ENCODE measurements at places on chromosomes 11 and 22.

DNA sequence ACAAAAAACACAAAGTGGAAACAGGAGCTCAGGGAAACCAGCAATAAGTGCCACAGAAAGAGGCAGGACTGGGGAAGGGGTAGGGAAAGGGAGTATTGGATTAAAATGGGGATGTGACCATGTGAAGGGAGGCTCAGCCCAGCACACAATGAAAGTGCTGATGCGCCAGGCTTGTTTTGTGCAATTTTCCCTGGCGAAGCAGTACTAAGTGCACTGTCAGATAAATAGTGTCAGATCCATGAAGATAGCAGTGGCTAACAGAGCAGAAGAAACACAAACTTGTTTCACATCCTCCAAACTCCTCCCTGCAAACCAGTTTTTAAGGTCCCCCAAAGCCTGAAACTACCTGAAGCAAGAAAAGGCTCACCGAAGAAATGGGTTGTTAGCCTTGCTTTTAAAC, 50.7 kb upstream of the RAPSN start:
- DNase-seq, result no peak

DNA sequence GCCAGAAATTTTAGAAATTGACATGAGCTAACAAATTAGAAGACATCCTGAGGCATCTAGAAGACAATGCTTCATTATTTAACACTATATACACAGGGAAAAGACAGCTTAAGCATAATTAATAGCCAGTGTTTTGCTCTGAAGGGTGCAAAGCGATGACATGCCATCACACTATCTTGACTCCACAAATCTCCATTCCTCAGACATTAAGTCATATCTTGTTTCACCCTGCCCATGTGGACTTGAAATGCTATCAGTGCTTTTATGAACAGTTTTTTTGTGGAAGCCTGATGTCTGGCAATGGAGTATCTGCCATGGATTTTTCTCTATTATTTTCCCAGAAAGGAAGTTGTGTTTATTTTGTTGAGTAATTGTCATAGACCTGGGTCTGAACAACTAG, 2.3 kb downstream of the CARD18 start:
- DNase-seq, result no peak

DNA sequence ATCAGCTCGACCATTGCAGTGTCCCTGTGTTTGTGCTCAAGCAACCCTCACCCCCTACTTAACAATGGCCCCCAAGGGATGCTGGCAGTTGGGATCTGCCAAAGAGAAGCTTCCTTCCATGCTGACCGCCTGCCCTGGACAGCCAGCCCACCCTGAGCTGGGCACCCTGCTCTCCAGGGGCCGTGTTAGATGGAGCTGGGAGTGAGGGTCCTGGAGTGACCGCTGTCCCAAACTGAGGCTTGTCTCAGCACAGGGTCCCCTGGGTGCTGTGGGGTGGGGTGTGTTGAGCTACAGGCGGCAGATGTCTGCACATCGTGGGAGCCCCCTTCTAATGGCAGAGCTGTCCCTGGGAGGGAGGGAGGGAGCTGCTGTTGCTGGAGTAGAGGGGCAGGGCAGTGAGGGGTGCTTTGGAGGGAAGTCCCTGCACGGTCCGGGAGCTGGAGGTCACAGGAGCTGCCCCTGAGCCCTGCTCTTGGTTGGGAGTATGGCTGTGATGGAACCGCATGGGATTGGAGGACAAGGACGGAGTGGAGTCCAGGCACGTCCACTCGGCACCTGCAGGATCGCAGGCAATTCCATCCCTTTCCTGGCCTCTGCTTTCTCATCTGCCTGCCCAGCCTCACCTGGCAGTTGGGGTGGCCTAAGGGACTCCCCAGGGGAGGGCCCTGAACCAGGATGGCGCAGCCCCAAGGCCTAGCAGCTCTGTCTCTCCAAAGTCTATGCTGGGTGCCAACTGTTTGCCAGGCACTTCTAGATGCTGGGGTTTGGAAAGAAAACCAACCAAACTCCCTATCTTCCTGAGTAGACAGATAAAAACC, 126.3 kb downstream of the ARHGAP8 start:
- DNase-seq, result no peak

DNA sequence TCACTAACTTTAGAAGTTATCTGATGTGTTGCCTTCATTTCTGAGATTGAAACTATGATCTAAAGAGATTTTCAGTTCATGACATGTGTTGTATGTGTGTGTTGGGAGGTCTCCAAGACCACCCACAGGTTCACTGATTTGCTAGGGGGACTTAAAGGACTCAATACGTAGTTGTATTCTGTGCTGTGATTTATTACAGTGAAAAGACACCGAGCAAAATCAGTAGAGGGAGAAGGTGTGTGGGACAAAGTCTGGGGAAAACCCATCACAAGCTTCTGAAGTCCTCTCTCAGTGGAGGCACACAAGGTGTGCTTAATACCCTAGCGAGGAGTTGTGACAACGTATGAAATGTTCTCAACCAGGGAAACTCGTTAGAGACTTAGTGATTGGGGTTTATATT, 35.6 kb downstream of the RNF169 start:
- no peak for DNase-seq

DNA sequence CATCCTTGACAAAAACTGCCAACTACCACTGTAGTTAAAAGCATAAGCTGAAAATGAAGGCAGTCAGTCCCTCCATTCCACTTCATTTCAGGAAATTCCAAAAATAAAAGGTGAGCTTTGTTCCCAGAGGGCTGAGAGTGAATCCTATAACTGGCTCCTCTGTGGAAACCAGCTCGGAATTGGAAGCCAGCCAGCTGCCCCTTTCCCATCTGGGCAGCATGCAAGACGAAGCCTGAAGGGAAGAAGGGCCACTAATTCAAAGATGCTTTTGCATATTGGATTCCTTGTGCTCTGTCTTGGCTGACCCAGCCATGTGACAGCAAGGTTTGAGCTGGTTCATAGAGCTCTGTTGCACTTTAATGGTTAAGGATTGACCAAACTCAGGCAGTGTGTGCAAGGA, 83.4 kb downstream of the ALX4 start:
- no peak for DNase-seq

DNA sequence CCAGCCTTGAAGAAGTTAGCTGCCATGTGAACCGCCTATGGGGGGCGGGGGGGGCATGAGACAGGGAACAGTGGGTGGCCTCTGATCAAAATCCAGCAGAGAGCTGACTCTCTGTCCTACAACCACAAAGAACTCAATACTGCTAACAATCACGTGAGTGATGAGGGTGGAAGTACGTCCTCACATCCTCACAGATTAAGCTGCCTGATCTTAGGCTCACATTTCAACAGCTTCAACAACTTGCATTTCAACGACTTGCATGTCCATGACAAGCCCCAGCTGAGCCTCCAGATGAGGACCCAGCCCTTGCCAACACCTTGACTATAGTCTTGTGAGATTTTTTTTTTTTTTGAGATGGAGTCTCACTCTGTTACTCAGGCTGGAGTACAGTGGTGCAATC, 51.6 kb downstream of the CLMP start:
- DNase-seq, result no peak

GRCh38 chr11:85531191-85531897, 95.8 kb downstream of the DLG2 start:
- no peak for DNase-seq

GRCh38 chr11:74255741-74256375, 55.6 kb downstream of the P4HA3 start:
- peak; percentile 48 for DNase-seq

GRCh38 chr11:64843686-64844329, 645 bp downstream of the CDC42BPG start:
- DNase-seq, result no peak

DNA sequence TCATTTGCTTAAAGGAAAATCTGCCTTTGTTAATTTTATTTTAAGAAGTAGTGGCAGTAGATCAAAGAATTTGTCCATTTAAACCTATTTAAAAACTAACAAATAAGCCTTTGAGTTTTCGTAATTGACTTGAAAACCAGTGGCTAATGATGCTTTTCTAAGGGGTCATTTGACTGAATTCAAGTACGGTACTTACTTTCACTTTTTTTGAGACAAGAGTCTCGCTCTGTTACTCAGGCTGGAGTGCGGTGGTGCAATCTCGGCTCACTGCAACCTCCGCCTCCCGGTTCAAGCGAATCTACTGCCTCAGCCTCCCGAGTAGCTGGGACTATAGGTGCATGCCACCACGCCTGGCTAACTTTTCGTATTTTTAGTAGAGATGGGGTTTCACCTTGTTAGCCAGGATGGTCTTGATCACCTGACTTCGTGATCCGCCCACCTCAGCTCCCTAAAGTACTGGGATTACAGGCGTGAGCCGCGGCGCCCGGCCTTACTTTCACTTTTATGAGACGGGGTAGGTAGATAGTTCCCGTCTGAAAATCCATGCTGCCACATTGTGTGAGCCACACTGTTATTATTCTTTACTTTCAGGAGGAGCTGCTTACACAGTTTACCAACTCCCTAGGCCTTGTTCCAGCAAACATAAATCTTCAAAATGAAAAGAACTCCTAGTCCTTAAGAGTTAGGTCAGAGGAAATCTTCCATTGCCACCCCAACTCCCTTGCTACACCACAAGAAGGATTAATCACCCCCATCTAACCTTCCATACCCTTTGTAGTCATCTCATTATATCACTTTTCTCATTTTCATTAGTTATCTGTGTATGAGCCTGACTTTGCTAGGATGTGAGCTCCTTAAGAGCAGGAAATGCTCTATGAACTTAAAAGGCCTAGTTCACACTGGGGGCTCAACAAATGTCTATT, 926.6 kb upstream of the CCDC90B start:
- no peak for DNase-seq

DNA sequence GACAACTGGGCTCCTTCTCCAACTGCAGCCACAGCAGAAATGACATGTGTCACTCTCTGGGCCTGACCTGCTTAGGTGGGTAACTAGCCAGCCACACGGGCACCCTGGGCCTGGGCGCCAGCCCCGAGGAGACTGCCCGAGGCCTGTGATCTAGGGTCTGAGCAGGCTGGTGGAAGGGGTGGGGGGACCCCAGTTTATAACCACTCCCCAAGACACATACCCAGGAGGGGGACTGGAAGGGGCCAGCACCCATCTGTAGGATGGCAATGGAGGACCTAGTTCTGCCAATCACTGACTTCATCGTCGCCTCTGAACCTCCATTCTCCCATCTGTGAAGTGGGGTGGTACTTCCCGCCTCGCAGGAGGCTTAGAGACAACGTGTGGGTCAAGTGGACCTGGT, 16.1 kb downstream of the CD5 start:
- DNase-seq, result no peak

DNA sequence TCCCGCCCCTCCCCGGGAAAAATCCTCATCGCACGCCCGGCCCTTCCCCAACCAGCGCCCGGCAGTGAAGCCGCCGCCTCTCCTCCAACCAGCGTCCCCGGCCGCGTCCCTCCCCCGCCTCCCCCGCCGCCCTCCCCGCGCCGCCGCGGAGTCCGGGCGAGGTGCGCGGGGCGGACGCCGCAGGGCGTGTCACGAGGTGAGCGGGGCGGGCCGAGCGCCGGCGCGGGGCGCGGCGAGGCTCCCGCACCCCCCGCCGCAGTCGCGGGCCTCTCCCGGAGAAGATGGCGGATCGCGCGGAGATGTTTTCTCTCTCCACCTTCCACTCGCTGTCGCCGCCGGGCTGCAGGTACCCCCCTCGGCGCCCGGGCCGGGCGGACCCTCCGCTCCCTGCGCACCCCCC, at the start of gene MAPK8IP2:
MAPK8IP2 (plus strand) TSS at position 256 of the 400 bp plus-strand sequence; CDS start at position 282, 26 bp downstream.
- DNase-seq, result no peak

DNA sequence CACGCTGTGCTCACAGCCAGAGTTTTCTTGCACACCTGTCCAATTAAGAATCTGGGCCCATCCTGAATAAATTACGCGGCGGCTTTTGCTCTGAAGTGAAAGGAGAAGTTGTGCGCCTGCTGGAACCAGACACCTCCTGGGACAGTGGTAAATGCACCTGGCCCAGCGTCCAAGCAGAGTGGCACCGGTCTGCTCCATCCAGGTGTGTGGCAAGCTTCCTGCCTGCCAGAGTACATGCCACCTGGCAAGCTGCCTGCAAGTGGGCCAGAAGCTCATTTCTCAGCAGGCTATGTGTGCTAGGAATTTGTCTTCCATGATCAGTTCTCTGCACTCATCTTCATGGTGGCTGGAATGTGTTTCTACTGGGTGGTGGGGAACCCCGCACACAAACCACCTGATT, 660.6 kb downstream of the ETS1 start:
- DNase-seq, result no peak

DNA sequence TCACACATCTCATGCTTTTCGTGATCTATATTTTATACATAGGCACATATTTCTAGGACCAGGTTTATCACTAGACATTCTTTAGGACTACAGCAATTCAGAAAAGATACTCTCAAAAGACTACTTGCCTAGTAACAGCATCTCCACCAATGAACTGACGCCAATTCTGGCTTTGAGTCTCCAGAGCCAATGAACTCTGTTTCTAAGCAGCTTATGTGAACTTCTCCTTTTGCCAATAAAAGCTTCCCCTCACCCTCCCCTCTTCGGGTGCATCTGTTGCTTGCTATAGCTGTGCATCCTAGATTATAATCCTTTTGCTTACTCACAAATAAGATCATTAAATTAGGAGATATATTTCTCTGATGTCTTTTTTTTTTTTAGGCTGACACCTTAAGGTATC, 11.4 kb upstream of the ANKK1 start:
- no peak for DNase-seq

GRCh38 chr11:12156301-12157140, 46.1 kb downstream of the MICAL2 start:
- DNase-seq, result no peak

DNA sequence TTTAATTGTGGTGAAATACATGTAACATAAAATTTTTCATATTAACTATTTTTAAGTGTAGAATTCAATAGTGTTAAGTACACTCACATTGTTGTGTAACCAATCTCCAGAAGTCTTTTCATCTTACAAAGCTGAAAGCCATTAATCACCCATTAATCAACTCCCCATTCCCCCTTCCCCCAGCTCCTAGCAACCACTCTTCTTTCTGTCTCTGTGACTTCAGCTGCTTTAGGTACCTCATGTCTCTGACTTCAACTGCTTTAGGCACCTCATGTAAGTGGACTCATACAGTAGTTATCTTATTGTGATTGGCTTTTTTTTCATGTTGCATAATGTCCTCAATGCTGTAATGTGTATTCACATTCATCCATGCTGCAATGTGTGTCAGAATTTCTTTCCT, 150.8 kb upstream of the NTM start:
- no peak for DNase-seq

- DNase-seq, result no peak
These were observed 348.7 kb downstream of the ETS1 start for GRCh38 chr11:128238521-128239265.

DNA sequence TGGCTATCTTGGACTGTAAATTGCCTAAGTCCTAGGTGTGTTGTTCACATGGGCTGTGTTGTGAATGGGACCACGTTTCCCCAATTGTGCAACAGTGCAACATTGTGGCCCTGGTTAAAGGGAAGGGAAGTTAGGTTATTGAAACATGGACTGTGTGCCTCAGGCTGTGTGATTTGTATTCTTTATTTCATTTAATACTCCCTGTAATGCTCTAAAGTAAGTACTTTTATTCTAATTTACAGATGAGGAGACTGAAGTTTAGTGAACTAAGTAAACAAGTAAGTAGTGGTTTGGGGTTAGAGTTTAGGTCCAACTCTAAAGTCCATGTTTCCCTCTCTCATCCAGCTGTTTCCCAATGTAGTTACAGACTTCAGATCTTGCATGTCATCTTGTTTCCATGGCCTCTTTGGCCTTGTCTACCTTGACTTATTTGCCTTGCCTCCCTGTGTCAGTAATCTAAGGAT, 77.7 kb downstream of the STIM1 start:
- no peak for DNase-seq

- DNase-seq, result peak; percentile 73
These were observed 94.2 kb downstream of the ABTB2 start for GRCh38 chr11:34263441-34264091.
